ENCODE measurements at places on chromosomes 5 and 9.

DNA sequence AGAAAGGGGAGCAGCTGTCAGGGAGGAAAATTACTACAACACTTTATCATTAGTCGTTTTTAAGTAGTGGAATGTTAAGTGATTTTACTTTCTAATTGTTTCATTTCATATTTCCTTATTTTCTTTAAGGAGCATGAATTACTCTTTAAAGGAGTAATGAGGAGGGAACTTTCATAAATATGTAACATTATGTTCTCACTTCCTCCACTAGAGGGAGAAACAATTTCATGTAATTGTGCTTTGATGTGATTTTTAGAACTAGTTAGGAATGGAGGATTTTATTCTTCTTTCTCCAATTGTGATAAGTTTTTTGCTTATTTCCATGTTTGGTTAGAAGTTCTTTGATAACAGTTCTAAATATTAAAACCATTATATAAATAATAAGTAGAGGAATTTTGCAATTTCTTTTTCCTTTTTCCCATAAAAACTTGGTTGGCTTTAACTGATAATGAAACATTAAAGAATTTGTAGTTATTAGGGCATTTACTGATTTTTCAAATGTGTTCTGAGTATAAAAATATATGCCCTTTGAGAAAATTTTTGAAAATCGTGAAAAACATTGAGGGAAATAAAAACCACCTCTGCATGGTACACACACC, 25.6 kb downstream of the CEP78 start:
- DNase-seq, result peak; percentile 4

- DNase-seq, result no peak
Observed at GRCh38 chr5:38257308-38258041, 884 bp upstream of the EGFLAM start.

DNA sequence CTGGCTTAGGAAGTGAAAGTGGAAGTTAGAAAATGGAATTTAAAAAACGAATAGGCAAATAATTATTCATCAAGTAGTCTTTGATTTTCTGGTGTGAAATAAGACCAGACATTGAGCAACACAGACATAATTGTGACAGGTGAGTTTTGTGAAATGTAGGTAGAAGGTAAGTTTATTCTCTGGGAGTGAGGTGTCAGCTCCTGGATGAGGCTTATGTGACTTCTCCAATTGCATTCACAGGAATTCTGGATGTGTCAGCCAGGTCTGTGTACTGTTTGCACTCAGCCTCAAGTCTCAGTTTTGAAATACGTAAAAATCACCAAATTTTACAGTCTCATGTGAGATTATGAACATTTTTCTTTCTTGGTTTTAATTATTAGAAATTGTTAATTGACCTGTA, 537.6 kb downstream of the CETN3 start:
- DNase-seq, result no peak

DNA sequence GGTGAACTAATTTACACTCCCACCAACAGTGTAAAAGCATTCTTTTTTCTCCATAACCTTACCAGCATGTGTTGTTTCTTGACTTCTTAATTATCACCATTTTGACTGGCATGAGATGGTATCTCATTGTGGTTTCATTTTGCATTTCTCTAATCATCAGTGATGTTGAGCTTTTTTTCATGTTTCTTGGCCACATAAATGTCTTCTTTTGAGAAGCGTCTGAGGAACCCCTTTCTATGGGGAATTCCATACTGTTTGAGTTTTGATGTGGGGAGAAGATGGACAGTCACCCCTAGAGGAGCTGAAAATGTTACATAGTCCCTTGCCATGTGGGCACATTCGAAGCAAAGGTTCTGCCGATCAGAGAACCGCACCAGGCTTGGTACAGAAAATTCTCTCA, 207.0 kb upstream of the SLC30A5 start:
- DNase-seq, result no peak

DNA sequence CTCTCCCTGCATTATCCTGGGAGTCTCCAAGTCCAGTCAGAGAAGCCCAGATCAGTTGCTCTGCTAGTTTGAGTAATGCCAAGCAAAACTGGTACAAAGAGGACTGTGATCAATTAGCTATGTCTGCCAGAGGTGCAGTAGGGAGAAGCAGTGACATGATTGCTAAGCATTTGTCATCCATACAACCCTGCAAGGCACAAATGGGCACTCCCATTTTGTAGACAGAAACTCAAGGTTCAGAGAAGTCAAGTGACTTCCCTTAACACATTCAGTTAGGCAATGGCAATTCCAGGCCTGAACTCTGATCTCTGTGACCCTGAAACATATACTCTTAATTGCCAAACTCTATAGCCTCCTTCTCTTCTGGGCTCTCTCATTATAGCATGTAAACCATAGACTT, 34.0 kb downstream of the NDST1 start:
- no peak for DNase-seq

DNA sequence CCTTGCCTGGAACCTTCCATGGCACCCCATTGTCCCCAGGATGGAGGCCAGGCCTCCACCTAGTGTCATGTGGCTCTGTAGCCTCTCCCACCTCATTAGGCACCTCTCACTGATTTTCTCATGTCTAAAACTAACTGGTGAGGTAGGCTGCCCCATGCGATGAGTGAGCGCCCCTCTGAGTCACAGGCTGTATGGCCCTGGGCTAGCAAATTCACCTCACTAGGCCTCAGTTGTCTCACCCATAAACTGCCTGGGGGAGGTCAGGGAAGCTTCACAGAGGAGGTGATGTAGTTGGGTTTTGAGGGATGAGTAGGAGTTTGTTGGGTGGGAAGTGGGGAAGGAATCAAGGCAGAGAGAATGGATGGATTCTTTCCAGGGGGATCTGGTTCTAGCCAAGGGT, 8.8 kb downstream of the RXRA start:
- DNase-seq, result no peak

Measured in NCI-H2029 treated with DMSO at 0.1 percent for 48 hours (cell line).